ENCODE measurements at places on chromosomes 2 and 18. TPM values are rescaled to one million over a fixed set of nuclear protein-coding genes. Genes with fewer than 3 reads are reported as not detected.

GALNT13 gene
- 0.21 TPM for total RNA-seq

LINC00305 gene
- not detected for total RNA-seq

CROCC2 gene
- not detected for total RNA-seq

SMYD1 gene
- total RNA-seq: under 0.01 TPM

UGT1A1 gene
- total RNA-seq: not detected

NCKAP5 gene
- total RNA-seq: under 0.01 TPM

GPR45 gene
- not detected for total RNA-seq

HOXD9 gene
- not detected for total RNA-seq

STARD6 gene
- not detected for total RNA-seq

CCDC141 gene
- total RNA-seq: 33.9 TPM

MAP3K2 gene
- 153 TPM for total RNA-seq

RAX gene
- not detected for total RNA-seq

NCL gene
- 182 TPM for total RNA-seq

CD207 gene
- 0.10 TPM for total RNA-seq

IL36G gene
- total RNA-seq: not detected

TBR1 gene
- total RNA-seq: 0.10 TPM

CMPK2 gene
- total RNA-seq: 12.8 TPM

FTCDNL1 gene
- total RNA-seq: 1.7 TPM

CTAGE1 gene
- 0.10 TPM for total RNA-seq

NTSR2 gene
- not detected for total RNA-seq

RAMP1 gene
- total RNA-seq: 2.1 TPM

LBH gene
- 91.4 TPM for total RNA-seq

RELCH gene
- total RNA-seq: 53.3 TPM

ZNF638 gene
- 157 TPM for total RNA-seq

ALLC gene
- not detected for total RNA-seq

TIA1 gene
- 57.1 TPM for total RNA-seq

EFR3B gene
- total RNA-seq: under 0.01 TPM

TMEM169 gene
- 0.42 TPM for total RNA-seq

SLC4A5 gene
- 6.7 TPM for total RNA-seq

CDH2 gene
- total RNA-seq: not detected

RGPD8 gene
- 96.6 TPM for total RNA-seq

RUFY4 gene
- 1.0 TPM for total RNA-seq

MALL gene
- 0.21 TPM for total RNA-seq

GALR1 gene
- total RNA-seq: under 0.01 TPM

SCTR gene
- total RNA-seq: not detected

ARHGEF4 gene
- total RNA-seq: 1.5 TPM

MYL1 gene
- not detected for total RNA-seq

COL6A3 gene
- 0.52 TPM for total RNA-seq

ALPP gene
- not detected for total RNA-seq

AQP12B gene
- not detected for total RNA-seq

KCNG2 gene
- 0.10 TPM for total RNA-seq

TEKT4 gene
- not detected for total RNA-seq

COL4A4 gene
- total RNA-seq: 0.21 TPM

CDKL4 gene
- not detected for total RNA-seq

MBP gene
- total RNA-seq: 80.7 TPM

TFCP2L1 gene
- total RNA-seq: 0.10 TPM

Measured in mononuclear cell (primary cell).